ENCODE measurements at places on chromosomes 1 and 21.

GRCh38 chr1:218365226-218365999, 20.3 kb downstream of the TGFB2 start:
- no peak for DNase-seq

- no peak for DNase-seq
Measured at GRCh38 chr1:86699186-86699585, 5.2 kb upstream of the SH3GLB1 start.

GRCh38 chr1:203080456-203080855, 5.4 kb downstream of the MYOG start:
- no peak for DNase-seq

- no peak for DNase-seq
Measured at GRCh38 chr1:221979444-221980032, 237.6 kb upstream of the DUSP10 start.

DNA sequence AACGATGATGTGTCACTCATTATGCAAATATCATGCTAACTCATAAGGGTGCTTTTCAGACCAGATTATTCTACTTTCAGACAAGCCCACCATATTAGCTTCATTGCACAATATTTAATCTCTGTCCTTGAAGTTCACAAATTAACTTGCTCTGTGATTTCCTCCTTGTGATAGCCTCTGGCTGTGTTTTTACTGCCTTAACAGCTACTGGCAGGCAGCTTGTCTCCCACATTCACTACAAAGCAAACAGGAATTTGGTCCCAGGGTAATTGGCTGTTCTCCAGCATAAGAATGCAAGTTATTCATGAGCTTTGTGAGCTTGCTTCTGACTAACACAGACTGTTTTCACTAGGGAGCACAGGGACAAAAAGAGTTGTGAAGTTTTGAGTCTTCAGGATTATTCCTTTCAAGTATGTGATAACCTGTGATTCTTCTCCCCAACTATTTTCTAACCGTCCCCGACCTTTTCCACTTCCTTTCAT, 87.9 kb upstream of the HMCN1 start:
- no peak for DNase-seq
